ENCODE measurements at places on chromosomes 12 and 14.
A peak's percentile ranks its signal among the peaks of the same experiment; 100 is the strongest.

- peak; percentile 27 for DNase-seq
Measured at GRCh38 chr12:106954462-106955376, 988 bp upstream of the TMEM263 start.

DNA sequence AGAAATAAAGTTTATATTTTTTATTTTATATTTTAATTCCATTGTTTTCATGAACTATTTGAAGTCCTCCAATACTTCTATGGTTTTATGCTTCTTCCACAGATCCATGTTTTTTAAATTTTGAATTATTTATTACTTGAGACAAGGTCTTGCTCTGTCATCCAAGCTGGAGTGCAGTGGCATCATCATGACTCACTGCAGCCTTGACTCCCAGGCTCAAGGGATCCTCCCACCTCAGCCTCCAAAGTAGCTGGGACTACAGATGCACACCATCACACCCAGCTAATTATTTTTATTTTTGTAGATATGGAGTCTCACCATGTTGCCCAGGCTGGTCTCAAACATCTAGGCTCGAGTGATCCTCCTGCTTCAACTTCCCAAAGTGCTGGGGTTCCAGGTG is 28.8 kb upstream of the DLGAP5 start:
- peak; percentile 46 for DNase-seq

DNA sequence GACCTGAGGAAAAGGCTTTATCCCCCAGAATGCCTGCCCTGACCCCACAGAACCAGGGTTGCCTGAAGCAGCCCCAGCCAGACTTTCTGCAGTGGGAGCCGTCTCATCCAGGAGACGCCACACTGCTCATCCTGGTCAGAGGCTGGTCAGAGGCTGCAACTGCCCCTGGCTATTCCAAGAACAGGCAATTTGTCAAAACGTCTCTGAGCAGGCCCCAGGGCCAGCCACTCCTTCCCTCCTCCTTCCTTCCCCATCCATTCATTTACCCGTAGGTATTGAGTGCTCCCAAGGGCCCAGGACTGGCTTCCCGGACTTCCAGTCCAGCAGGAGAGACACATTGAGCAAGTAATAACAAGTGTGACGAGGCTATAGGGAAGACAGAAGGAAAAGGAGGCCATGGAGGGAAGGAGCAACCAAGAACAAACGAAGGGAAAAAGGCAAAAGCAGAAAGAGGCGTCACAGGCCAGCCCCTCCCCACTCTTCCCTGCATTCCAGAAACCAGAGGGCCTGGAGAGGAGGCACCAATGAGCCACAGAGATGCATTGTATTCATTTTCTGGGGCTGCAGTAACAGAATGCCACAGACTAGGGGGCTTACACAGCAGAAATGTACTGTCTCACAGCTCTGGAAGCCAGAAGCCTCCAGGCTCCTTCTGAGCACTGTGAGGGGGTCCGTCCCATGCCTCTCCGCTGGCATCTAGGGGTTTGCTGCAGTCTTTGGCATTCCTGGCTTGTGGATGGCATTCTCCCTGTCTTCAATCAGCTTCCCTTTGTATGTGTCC is 21.0 kb upstream of the CD9 start:
- DNase-seq = no peak

DNA sequence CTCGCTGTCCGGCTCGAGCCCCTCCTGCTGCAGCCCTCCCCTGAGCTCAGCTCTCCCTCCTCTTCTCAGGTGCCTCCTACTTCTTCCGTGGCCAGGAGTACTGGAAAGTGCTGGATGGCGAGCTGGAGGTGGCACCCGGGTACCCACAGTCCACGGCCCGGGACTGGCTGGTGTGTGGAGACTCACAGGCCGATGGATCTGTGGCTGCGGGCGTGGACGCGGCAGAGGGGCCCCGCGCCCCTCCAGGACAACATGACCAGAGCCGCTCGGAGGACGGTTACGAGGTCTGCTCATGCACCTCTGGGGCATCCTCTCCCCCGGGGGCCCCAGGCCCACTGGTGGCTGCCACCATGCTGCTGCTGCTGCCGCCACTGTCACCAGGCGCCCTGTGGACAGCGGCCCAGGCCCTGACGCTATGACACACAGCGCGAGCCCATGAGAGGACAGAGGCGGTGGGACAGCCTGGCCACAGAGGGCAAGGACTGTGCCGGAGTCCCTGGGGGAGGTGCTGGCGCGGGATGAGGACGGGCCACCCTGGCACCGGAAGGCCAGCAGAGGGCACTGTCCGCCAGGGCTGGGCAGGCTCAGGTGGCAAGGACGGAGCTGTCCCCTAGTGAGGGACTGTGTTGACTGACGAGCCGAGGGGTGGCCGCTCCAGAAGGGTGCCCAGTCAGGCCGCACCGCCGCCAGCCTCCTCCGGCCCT is 22.8 kb downstream of the MMP17 start:
- peak; percentile 64 for DNase-seq

DNA sequence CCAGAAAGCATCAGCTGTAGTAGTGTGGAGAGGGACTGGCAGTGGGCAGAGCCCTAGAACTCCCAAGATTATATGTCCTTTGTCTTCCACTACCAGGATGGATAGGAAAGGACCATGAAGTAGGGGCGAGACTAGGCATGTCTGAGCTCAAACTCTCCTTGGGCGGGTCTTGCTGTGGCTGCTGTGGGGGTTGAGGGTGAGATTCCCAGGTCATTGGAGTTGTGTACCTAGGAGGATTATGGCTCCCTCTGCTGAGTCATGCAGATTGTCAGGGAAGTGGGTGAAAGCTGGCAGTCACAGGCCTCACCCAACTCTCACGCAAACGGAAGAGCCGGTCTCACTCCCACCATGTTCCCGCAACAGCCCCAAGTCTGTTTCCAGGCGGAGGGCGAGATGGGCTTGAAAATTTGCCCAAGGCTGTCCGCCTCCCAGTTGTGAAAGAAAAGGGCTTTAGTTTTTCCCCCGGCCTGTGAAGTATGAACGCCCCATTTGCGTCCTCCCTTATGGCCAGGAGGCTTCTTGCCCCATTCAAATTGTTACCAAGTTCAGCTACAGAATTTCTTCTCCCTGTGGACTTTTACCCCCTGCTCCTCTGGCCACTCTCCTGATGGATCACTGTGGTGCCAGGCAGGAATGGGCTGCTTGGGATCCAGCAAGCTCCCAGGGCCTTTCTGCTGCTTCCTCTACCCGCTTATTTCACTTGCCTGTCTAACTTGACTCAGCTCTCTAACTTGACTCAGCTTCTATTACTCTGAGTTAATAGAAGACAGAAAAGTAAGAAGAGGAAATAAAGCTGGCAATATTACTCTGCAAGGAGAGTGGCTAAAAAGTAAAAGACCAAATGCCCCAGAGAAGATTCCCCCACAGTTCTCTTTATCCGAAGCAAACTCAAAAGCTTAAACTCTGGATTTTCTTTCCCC is 159.3 kb downstream of the SLC2A13 start:
- DNase-seq = no peak

DNA sequence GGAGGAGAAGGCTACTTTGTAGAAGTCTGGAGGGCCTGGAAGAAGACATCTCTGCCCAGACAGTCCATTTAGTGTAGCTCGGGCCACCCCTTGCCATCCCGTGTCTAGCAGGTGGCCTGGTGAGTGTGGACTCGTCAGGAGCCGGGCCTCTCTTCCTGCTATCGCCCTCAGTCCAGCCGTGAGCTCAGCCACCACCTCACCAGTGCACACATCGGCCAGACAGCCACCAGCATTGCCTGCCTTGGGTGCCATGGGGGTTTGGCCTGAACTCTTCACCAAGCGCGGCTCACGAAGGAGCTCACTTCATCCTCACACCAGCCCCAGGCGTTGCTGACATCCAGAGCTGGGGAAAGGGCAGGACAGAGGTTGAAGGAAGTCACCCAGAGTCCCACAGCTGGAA is 19.6 kb upstream of the TRAF3 start:
- no peak for DNase-seq

- DNase-seq = no peak
Measured at GRCh38 chr12:93759512-93760081, 82.4 kb downstream of the CRADD start.

GRCh38 chr12:96256672-96257361 is 62.6 kb downstream of the ELK3 start:
- DNase-seq = no peak

DNA sequence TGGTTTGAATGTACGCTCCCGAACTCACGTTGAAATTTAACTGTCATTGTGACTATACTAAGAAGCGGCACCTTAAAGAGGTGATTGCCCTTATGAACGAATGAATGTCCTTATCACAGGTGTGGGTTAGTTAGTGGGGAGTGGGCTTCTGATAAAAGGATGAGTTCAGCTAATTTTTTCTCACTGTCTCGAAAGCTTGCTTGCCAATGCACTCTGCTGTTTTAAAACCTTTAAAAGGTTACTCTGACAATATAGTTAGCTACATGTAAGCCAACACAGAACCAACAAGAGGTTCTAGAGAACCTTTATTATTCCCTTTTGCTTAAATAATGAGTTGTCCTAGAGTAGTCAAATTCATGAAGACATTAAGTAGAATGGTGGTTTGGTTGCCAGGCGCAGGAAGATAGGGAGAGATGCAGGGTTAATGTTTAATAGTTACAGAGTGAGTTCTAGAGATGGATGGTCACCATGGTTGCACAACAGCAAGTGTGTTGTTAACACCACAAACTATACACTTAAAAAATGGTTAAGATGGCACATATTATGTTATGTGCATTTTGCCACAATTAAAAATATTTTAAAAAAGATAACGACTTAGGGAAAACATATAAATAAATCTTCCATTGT is 26.3 kb downstream of the RTN1 start:
- no peak for DNase-seq

DNA sequence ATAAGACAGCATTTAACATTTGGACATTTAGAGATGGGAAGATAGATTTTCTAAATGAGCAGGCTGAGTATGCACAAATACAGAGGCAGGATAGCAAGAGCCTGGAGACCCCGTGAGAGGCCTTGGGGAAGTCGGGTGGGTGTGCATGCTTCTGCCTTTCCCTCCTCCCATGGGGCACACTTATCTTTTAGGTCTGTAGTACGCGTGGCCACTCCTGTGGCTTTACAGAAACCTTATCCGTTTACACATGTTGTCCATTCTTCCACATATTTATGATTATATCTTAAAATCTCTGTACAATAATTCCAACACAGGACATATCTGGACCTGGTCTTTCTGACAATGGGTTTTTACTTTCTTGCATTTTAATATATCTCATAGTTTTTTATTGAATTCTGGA is 33.6 kb downstream of the GYS2 start:
- no peak for DNase-seq

DNA sequence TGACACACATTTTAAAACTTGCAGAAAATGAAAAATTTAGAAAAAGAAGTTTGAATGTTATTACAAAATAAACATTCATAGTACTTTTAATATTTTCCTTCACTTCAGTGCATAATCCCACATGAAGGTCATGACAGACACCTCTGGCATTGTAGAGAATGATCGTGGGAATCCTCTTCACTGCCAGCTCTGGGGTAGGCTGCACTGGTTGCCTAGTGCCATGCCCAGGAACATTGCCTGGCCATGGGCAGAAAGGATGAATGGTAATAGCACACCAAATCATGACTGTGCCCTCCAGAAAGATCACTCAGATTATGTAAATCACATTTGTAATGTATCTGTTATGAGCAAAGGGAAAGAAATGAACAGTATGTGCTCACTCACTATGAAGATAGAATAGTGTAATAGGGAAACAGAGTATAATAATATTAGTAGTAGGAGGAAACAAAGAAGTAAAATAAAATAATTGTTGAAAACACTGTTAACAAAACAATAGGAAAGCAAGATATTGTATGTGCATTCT is 161.6 kb downstream of the PLCZ1 start:
- DNase-seq = no peak

DNA sequence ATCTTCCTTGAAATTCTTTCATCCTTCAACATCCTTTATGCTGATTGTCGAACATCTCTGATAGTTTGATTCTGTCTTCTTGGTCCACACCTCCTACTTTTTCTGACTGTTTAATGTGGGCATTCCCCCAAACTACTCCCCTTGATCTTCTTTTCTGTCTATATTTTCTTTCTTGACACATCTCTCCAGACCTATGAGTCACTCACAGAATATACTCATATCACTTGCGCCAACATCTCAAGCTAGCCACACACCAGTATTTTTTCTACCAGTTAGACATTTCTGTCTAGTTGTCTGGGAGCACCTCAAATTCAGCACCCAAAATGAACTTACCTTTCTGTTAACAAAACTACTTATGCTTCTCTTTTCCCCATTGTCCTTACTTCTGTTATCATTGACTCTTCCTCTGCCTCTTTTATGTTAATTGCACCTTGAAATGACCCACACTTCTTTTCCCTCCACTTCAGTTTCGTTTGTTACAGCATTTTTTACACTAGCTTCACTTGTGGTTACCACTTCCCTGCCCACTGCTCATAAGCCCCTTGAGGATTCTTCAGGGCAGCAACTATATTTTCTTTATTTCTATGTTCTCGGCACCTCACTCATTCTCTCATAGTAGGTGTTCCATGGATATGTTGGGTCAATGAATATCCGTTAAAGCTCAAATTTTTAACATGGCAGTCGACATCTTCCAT is 33.5 kb downstream of the TSHR start:
- no peak for DNase-seq

DNA sequence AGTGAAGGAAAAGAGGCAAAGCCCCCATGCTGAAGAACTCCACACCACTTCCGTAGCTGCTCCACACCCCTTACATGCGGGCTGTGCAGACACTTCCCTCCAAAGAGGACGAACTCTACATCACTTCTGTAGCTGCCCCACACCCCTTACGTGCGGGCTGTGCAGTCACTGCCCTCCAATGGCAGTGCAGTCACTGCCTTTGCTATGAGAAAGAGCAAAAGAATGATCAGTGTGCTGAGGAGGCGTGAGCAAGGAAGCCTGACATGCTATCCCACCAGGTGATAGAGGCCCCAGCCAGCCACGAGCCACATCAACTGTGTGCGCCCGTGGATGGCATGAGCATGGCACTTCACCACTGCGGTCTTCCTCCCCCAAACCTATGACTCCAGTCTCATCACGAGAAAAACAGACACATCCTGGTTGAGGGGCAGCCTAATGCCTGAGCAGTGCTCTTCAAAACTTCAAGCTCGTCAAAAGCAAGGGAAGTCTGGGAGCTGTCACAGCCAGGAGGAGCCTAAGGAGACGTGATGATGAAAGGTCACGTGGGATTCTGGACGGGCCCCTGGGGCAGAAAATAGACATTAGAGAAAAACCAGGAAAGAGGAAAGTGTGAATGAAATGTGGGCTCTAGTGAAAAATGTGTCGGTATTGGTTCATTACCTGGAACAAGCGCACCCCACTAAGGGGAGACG is 60.8 kb upstream of the C14orf180 start:
- peak; percentile 3 for DNase-seq

DNA sequence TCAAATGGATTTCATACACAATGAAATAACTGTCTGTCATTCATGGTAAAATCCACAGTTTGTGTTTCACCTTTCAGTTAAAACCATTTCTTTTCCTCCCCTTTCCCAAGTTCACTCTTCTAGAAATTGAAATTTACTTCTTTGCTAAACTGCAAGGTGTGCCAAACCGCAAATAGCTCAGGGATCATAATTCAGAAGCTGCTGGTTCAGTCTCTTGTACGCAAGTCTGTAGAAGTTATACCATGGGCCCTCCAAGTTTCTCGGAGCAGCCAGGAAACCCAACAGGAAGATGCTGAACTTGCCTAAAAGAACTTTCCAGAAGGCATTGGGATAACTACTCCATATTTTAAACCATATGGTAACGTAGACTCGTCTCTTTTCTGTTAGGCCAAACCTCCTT is 268.9 kb downstream of the FLRT2 start:
- no peak for DNase-seq

All from adrenal gland (tissue), 19 donors.